ENCODE measurements at places on chromosomes 11 and 22.

DNA sequence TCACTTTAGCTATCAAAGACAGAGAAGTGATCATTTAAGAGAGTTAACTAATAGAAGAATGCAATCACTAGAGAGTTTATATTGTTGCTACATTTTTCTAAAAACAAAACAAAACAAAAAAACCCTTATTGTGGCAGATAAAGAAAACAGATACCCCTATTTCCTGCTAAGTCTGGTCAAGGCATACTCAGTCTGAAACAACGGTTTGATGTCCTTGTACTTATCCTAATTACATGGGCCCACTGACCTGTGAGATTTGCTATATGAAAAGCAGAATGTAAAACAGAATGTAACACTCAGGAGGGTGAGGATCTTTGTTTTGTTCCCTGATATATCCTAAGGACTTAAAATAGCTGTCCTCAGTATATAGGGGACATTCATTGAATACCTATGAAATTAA is 24.6 kb downstream of the MAML2 start:
- DNase-seq, result no peak

DNA sequence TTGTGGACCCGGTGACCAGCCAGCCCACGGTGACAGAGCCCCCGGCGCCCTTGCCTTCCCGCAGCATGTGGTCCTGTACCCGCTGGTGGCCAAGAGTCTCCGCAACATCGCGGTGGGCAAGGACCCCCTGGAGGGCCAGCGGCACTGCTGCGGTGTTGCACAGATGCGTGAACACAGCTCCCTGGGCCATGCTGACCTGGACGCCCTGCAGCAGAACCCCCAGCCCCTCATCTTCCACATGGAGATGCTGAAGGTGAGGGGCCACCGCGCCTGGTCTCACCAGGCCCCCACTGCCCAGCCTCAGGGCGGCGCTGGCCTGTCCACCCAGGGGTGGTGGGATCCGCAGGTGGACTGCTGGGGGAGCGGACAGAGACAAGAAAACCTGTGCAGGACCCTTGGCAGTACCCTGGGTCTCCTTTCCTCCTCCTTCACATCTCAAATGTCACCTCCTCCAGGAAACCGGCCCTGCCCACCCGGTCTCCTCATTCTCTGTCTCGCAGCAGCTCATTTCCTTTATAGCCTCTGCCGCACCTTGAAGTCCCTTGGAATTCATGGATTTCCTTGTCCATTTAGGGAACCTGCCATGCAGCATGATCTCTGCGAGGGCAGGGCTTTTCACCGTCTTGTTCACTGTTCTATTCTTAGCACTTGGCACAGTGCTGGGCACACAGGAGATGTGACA is 6.5 kb downstream of the AIP start:
- DNase-seq, result no peak

- DNase-seq, result no peak
Measured at GRCh38 chr11:122721201-122721963, 65.9 kb downstream of the UBASH3B start.

GRCh38 chr11:2211113-2211971 is 39.7 kb upstream of the TH start:
- no peak for DNase-seq

DNA sequence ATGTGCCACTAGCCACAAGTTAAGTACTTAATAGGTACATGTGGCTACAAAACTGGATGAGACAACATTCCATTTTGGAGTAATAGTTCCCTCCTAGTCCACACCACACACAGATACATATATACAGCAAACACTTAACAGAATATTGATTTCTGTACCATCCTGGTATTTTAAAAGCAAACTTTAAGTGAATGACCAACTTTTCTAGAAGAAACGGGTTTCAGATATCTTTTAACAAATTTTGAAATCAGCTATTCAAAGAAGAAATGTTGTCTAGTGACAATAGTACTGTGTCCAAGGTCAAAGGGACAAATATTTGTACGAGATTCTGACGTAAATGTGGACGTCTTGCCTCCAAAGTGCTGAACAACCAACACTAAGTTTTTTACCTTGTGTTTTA is 12.3 kb upstream of the CARD16 start:
- no peak for DNase-seq

DNA sequence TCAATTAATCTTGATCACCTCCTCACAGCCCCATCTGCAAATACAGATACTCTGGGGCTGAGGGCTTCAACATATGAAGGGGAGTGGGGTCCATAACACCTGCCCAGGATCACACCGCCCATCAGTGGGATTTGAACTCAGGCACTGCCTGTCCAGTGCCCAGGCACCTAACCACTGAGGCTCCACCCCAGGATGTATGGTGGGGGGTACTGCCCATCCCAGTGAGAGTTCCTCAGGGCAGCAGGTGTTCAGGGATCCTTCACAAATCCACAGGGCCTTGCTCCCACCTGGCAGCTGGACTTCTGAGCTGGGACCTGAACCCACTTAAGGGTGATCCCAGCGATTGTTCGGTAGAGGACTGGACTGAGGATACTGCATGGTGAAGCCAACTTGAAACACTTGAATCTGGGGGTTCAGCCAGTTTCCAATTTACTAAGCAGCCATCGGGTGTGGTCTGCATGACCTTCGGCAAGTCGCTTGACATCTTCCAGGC is 33.3 kb downstream of the PRDM11 start:
- no peak for DNase-seq

Data from naive thymus-derived CD8-positive, alpha-beta T cell (primary cell).